ENCODE measurements at places on chromosomes 7 and 10. TPM values are rescaled to one million over a fixed set of nuclear protein-coding genes. Genes with fewer than 3 reads are reported as not detected.

DNA sequence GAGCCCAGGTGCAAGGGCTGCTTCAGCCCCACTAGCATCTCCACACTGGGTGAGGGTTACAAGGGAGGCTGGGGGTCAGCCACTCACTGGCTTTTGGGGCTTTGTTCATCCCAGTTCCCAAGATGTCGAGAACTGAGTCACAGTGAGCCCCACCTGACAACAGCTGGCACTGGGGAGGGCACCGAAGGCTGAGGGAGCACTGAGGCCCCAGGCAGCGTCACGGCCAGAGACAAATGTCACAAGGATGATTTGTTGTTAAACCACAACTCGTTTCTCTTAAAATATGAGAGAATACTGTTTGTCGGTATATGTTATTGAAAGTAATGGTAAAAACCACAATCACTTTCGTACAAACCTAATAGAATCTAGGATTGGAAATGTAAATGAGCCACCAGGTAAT lies 219.9 kb downstream of the CELF2 start:
- DNase-seq: no peak

- no peak for DNase-seq
Observed at GRCh38 chr10:1715821-1716220, 21.5 kb downstream of the ADARB2 start.

DNA sequence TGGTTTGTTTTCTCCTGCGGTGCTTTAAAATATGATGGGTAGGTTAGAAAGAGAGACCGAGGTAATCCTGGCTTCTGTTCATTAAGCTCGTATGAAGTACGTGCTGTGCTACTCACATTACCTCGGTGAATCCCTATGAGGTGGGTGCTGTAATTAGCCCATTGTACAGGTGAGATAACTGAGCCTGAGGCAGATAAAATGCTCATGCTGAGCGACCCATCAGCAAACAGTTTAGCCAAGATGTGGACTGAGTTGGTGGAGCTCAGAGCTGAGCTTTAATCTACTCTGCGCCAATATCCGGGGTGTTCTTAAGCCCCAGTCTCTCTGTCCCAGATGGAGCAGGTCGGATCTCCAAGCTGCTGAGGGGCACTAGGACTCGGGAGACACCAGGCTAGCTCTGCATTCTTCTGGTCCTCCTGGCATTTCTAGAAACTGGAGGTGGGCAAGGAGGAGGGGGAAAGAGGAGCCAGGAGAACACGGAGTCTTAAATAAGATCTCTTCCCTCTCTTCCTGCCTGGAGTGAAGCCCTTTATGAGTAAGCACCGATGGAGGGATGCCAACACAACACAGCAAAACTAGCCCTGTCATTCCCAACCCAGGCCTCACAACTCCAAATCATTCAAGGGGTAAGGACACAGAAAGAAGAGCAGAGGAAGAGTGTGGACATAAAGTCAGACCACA lies 458.5 kb downstream of the KCNMA1 start:
- peak; percentile 74 for DNase-seq

DNA sequence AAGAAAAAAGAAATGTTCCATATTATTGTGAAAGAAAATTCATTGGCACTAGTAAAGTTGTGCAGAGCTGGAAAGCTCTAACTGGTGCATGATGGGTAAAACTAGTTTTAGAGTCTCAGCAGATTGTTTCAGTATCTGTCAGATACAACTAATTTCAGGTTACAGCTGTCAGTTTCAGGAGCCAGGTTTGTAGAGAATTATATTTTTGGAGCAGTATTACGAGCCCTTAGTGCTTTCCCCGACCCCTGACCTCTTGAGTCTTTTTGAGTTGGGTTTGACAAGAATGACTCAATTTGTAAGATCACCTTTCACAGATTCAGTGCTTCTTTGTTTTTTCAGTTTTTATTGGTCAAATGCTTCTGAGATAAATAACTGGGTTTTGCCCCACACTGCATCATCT lies 366.4 kb upstream of the PLXDC2 start:
- DNase-seq: no peak

GRCh38 chr7:25843467-25843866 lies 308.5 kb upstream of the NFE2L3 start:
- no peak for DNase-seq

- DNase-seq: no peak
Observed at GRCh38 chr7:135744938-135745702, 3.5 kb downstream of the FAM180A start.

- no peak for DNase-seq
Observed at GRCh38 chr10:66819691-66820090, 106.1 kb upstream of the LRRTM3 start.

- no peak for DNase-seq
Observed at GRCh38 chr7:95602421-95602820, 6.1 kb upstream of the PDK4 start.

- no peak for DNase-seq
Observed at GRCh38 chr7:12211711-12212485, 804 bp downstream of the TMEM106B start.

DNA sequence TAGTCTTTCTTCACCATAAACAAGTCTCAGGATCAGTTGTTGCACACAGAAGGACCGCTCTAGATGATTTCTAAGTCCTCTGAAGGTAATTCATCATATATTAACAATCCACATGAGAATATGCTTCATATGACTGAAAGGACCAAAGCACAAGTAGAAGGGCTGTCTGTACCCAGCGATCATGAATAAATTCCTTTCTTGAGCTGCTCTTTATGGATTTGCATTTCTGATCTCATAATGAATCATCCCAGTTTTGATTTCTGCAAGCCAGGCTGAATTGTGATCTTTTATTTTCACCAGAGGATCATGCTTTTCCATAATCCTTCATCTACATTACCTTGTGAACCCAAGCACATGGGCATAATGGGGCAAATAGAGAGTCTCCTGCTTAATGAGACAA lies 675.6 kb downstream of the MAGI2 start:
- DNase-seq: no peak

GRCh38 chr7:21071561-21072501 lies 285.1 kb upstream of the SP8 start:
- DNase-seq: no peak

GRCh38 chr10:8670461-8670860 lies 616.0 kb downstream of the GATA3 start:
- no peak for DNase-seq

DNA sequence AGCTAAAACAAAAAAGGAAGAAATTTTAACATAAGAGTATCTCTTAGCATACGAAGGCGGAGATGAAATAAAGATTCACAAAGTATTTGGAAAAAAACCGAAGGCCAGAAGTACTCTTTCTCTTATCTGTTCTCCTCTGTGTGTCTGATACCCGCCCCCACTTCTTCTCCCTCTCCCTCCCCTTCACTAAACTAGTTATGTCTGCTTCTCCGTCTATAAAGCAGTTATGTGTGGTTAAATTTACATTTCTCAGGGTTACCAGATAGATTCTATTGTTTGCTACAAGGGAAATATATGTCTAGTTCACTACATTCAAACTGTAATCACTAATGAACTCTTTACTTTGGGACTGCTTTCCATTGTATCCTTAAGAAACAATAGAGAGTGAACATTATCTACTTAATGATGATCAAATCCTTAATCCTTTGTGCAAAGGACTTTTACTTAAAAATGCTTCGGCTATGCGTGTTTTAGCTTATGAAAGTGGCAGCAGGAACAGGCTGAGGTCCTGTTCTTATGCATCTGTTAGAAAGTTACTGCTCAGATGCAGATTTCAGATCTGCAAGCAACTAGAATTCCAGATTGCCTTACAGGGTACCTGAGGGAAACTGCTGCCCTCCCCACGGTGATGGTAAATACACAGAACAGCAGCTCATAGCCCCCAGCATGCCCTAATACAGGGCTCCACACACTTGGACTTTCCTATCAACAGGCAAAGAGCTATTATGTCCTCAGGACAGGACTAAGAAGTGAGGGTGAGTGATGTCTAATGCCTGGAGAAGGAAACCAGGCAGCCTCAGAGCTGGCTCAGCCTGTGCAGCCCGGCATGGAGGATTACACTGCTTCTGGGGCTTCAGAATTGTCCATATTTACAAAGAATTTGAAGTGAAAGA lies 273.3 kb downstream of the FZD1 start:
- no peak for DNase-seq

The ADCY1 gene
- 0.84 TPM for polyA plus RNA-seq

DNA sequence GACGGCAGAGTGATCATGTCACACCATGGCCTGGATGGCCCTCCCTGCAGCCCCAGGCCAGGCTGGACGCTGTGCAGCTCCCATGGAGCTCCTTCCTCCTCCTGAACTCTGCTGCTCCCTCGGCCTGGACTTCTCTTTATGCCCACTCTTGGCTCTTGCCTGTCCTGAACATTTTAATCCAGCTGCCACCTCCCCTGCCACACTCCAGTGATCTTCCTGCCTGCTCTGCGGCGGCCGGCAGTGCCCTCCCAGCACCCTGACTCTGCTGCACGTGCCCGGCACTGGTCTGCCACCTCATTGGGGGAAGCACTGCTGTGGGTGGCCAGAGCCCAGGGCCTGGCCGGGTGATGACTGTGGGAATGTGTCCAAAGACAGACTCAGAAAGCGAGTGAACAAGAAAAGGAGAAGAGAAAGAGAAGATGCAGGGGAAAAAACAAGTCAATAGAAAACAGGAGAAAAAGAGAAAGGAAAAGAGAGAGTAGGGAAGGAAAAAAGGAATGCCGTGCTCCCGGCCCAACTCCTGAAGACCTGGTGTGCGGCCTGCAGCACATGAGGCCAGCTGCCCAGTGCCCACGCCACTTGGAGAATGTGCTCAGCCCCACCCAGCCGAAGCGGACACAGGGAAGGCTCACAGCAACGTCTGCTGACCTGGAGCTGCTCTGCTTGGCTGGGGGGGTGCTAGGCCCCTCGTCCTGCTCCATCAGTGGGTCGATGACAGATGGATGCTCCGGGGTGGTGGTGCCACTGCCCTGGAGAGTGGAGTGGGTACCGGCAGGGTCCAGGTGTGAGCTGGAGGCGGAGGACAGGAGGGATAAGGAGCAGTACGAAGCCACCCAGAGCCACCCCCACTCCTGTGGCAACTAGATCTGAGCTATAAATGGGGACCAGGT lies 115.9 kb downstream of the DLG5 start:
- DNase-seq: no peak

GRCh38 chr10:71089162-71089561 lies 123.2 kb upstream of the UNC5B start:
- DNase-seq: no peak

- DNase-seq: no peak
Observed at GRCh38 chr10:59879363-59879913, 26.9 kb downstream of the CCDC6 start.

The AHR gene
- 35.0 TPM for polyA plus RNA-seq

- no peak for DNase-seq
Observed at GRCh38 chr10:14975672-14976273, 16.6 kb downstream of the MEIG1 start.

- DNase-seq: peak; percentile 80
Observed at GRCh38 chr7:102044984-102045673, 227.7 kb downstream of the CUX1 start.

DNA sequence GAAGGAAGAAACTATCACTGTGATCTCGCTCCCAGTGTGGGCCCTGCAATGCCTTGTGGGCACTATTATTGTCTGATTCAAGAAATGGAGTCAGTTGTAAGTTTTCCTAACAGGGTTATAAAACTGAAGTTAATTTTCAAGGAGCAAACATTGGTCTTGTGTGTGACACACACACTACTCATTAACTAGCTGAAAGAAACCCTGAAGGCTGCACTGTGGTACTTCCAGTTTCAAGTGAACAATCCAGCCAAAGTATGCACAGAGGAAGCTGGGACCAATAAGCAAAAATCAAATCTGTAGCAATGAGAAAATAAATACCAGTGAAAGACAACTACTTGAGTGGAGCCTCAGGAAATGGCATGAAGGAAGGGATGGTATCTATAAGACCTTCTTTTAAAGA lies 506.6 kb upstream of the POT1 start:
- DNase-seq: no peak

DNA sequence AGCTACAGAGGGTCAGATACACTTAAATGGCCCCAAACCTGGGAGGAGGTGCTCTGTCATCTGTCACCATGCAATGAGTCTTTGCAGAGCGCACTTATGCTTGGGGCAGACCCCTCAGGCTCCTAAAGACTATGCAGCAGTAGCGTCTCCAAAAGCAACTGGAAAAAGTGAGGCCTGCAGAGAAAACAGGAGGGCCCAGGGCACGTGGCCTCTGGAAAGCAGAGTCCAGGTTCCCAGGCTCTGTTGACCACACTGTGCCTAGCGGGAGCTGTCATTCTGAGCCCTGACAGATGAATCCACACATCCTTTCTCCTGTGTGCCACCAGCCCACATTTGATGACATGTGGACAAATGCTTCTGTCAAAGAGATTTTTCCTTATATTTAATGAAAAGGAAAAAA lies 66.4 kb downstream of the MINDY4 start:
- DNase-seq: no peak

GRCh38 chr7:17991866-17992648 lies 35.6 kb downstream of the PRPS1L1 start:
- DNase-seq: no peak

GRCh38 chr7:23967949-23968599 lies 258.1 kb downstream of the STK31 start:
- no peak for DNase-seq

DNA sequence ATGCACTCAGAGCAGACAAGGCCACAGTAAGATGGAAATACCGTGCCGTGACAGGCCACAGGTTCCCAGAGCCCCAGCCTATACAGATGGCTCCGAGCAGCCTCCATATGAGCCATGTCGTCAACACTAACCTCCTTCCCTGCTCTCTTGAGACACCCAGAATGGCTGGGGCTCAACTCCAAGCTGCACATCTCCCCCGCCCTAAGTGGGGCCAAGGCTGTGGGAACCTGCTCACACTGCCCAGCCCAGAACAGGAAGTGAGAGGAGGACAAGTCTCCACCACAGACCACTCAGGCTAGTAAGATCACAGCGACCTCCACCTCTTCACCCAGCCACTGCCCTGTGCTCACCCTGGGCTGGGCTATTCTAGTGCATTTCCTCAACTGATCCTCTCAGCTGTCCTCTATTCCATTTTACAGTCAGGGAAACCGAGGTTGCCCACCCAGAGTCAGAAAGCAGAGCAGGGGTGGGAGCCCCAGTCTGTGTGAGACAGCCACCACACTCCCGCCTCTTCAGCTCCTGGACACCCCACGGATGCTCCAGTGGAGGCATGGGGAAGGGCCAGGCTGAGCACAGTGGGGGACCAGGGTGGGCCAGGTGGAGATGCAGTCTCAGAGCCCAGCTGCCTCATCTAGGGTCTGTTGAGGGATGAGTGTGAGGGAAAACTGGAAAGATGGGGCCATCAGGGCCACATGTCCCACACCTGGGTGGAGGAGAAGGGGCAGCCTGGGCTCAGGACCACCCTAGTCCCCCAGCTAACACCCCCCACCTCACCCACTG lies 11.6 kb downstream of the GRID1 start:
- no peak for DNase-seq

The VSTM2A gene
- 0.05 TPM for polyA plus RNA-seq

GRCh38 chr10:61197057-61197456 lies 253.1 kb upstream of the RHOBTB1 start:
- DNase-seq: no peak

All from ovary (tissue), 10 donors.